Cardiac fibroblast (primary cell): ENCODE measurements at places on chromosomes 7 and 10.

DNA sequence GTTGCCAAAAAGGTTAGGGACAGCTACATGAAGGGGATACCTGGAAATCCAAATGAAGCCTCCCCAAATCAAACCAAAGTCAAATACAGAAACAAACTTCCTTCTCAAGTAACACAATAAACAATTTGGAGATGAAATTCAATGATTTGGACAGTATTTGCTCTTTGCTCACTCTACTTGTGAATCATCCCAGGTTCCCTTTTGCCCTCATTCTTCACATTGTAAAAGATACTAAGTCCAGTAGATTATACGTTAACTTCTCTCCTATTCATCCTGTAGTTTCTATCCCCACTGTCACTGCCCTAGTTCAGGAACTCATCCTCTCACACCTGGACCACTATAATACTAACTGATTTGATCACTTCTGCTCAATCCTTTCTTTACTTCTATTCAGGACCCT, 28.3 kb downstream of the FZD1 start:
- DNase-seq = no peak

DNA sequence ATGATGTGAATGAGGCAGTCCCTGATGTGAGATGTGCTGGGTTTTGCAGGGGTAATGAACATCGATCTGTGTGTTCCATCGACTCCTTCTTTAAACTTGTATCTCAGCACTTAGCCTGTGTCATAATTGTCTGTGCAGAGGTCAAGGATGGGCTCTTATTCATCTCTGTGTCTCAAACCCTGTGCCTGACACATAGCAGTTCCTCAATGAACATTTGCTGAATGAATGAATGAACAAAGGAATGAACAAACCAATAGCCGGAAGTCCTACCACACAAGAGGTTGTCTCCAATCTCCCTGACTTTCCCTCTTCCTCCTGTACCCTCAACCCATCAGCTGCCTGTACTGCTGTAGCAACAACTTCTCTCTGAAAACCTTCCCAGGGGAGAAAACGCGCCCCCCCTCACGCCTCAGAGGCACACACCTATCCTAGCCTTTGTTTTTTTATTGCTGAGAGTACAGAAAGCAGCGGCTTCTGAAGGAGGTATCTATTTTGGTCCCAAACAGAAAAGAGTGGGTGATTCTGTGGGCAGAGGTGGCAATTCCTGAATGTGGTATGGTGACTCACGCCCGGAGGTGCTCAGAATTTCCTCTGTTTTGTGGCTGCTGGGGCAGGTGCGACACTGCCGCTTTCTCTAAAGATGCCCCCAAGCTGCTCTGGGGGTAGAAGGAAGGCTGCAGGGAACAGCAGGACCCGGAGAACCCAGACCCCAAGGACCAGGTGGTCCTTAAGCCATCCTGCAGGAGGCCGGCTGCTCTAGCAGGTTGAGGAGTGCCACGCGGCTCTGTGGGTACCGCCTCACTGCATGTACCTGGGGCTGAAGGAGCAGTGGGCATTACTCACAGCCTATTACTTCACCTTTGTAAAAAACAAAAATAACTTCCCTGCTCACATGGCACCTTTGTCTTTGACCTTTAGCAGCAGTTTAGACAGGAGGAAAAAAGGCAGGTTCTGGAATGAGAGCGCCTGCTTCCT, 9.6 kb downstream of the IL2RA start:
- no peak for DNase-seq

GRCh38 chr10:122307669-122308416, 36.7 kb downstream of the BTBD16 start:
- peak; percentile 97 for DNase-seq

DNA sequence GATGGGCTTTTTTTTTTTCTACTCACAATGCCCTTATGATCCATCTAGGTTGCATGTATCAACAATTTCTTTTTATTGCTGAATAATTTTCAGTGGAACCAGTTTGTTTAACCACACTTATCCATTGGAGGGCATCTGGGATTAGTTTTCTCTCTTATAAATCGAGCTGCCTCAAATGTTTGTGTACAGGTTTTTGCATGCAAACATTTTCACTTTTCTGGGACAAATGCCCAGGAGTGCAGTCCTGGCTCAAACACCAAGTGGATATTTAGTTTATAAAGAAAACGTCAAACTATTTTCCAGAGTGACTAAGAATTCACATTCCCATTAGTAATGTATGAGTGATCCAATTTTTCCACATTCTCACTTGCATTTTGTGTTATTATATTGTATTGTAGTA, 313.4 kb downstream of the CXCL12 start:
- DNase-seq = peak; percentile 61

GRCh38 chr7:74097937-74098614, 14.5 kb downstream of the LIMK1 start:
- peak; percentile 93 for DNase-seq
